Hematopoietic multipotent progenitor cell treated with erythropoietin and hydrocortisone succinate and interleukin-3 and kit ligand, for 8 days (in vitro differentiated cells): ENCODE measurements at places on chromosomes 4 and X.

DNA sequence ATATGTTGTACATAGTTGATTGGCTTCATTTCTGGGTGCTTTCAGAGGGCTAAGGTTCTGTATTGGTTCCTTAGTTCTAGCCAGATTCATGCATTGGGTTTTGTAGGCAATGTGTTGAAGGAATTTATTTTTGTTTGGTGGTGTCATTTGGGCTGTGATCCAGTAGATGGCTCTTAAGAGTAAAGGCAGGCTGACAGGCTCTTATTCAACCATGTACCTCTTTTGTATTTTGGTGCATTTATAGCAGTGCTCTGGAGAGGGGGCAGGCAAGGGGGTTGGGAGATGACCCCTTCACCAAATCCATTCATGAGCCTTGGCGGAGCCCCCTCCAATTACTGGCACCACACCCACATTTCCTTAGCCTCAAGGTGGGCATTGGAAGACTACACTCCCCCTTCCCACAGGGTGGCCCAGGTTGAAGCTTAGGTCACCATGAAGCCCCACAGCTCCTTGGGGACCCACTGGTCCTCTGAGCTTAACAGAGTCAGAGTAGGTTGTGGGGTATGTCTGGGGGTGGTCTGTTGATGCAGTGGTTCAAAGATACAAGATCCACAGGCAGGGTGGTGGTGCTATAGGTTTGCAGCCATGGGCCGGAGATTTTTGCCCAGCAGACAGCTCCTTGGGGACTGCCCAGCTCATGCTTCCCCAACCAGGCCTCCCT lies 143.0 kb upstream of the GNPDA2 start:
- DNase-seq, result no peak

DNA sequence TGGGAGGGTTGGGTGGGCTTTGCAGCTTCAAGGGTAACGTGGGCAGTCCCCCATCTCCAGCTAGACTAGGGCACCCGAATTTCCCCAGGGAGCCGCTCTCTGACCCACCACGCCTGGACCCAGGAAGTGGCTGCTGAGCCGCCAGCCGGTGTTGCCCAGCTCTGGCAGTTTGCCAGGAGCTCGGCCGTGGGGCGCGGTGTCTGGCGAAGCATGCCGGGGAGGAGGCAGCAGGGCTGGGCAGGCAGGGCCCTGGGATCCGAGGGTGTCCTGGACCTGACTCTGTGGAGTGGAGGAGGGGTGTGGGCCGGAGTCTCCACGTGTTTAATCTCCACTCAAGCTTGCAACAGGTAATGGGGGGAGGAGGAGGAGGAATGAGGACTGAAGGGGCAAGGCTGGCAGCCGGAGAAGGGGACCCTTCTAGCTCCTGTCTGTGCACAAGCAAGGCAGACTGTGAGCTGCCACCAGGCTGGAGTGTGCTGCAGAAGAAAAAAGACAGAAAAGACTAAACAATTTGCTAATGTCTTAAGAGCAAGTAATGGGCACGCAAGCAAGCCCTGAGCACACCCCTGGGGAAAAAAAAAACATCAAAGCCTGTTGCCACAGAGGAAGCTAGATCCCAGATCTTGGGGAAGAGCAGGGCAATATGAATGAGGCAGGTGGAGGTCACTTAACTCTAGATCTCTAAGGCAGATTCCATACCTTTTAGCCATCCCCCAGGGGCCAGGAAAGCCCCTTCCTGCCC lies 2.4 kb downstream of the LONRF3 start:
- DNase-seq, result peak; percentile 14

DNA sequence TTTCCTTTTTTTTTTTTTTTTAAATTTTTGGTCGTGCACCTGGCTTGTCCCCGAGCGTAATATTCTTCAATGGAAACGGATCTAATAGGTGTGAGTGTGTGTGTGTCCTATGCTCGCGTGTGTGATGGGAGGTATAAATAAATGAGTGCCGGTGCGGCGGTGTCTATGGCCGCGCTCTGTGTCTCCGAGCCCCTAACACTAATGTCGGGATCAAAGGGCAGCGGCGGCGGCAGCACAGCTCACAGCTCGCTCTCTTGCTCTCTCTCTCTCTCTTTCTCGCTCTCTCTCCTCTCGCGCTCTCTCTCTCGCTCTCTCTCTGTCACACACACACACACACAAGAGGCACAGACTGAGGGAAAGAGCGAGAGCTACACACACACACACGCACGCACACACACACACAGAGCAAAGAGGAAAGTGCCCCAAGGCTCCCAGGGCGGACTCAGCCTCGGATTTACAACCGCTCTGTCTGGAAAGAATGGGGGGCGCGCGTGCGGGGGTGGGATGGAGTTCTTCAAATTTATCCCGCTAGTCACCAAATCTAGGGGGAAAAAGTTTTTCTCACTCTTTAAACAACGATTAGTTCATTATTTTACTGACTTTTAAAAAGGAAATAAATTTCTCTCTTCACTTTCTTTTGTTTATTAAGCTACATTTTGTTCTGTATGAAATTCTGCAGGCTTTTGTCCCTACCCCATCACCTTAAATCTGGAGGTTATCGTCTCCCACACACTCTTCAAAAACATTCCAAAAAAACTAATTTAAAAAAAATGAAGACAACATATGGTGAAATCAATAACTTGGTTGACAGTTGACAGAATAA lies at the start of gene ZNF827:
ZNF827 (minus strand) TSS at position 206 of the 823 bp plus-strand sequence. CDS start 416 bp downstream, outside the sequence.
- peak; percentile 62 for DNase-seq

DNA sequence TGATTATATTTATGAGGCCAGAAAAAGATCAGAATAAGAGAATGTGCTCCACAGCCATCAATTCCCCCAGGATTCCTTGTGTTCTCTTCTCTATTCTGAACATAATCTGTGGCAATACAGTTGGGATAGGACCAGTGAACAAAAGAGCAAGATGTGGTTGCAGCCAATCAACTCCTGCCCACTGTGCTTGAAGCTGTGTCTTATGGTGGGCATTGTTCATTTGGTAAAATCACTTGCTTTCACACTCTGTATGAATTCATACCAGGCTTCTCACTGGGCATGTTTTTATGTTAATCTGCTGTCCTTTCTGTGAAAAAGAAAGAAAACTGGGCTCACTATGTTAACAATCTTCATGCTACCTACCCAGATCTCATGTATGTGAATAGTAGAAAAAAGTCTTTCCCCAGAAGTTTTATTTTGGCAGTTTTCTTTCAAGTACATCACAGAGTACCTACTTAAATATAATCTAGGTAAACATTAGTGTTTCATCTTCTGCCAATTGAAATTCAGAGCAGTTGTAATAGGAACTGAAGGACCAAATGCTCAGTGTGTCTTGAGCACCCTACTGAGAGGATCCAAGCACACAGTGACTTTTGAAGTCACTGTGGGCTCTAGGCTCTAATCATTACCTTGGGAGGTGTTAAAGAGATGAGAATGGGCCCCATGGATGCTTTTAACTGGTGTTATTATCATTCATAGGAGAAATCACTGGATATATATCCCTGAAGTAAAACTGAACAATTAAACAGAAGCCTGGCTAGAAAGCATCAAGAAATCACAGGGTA lies 429.2 kb upstream of the TRAM1L1 start:
- no peak for DNase-seq

DNA sequence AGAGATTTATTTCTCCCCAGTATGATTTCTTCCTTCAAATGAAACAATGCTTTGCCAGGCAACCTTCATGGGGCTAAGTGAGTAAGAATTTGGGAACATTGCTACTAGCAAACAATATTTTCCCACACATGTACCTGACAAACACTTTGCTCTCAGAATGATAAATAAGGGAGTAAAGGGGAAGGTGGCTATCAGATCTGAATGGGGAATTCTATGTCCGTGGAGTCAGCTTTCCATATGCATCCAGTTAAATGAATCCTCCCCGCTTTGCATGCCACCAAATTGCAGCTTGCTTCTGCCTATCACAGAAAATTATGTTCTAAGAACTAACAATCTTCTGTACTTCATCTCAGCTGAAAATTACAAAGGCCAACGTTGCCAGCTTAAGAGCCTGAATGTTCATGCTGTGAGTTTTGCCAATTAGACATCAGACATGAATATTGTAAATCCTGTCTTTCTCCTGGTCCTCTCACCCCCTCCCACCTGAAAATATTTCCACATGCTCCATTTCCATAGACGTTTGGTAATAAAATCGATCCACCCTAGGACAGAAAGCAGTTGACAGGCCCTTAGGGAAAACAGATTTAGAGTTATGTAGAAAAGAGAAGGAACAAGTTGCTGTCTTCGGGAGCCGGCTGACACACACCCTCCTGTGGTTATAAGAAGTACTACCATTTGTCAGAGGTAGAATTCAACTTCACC lies 6.3 kb downstream of the MEPE start:
- DNase-seq, result peak; percentile 28

GRCh38 chr4:1842993-1843448 lies 12.9 kb downstream of the LETM1 start:
- no peak for DNase-seq

- DNase-seq, result no peak
Measured at GRCh38 chr4:89582756-89583505, 254.0 kb downstream of the SNCA start.

GRCh38 chr4:80678413-80678812 lies 342.9 kb downstream of the CFAP299 start:
- no peak for DNase-seq

DNA sequence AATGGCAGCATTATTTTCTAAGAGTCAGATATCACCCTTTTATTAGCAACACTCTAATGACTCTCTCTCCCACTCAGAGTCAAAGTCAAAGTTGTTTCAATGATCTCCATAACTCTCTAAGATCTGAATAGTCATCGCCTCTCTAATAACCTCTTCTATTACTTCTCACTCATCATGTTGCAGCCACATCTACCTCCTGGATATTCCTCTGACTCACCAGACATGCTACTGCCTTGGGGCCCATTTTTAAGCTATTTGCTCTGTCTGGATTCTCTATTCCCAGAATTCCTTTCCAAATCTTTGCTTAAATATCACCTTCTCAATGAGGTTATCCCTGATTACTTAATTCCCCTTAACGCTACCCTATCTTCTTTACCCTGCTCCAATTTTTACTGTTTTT lies 391.8 kb upstream of the MAGEB16 start:
- no peak for DNase-seq

DNA sequence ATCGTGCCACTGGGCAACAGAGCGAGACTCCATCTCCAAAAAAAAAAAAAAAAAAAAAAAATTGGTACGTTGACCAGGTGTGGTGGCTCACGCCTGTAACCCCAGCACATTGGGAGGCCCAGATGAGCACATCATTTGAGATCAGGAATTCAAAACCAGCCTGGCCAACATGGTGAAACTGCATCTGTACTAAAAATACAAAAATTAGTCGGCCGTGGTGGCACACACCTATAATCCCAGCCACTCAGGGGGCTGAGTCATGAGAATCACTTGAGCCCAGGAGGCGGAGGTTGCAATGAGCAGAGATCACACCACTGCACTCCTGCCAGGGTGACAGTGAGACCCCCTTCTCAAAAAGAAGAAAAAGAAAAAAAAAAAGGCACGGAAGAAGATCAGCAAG lies 24.5 kb downstream of the RBMX start:
- DNase-seq, result no peak

GRCh38 chr4:155005395-155006090 lies 202.9 kb upstream of the NPY2R start:
- DNase-seq, result no peak

DNA sequence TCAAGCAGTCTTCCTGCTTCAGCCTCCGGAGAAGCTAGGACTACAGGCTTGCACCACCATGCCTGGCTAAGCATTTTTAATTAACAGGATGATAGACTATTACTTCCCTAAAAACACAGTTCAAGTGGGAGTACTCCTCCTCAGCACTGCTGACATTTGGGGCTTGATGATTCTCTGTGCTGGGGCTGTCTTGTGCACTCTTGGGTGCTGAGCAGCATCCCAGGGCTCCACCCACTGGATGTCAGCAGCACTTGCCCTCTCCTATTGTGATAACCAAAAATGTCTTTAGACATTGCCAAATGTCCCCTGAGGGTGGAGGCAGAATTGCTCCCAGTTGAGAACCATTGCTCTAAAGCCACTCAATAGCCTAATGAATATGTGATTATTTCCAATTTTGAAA lies 60.4 kb downstream of the CLCN4 start:
- DNase-seq, result peak; percentile 46

DNA sequence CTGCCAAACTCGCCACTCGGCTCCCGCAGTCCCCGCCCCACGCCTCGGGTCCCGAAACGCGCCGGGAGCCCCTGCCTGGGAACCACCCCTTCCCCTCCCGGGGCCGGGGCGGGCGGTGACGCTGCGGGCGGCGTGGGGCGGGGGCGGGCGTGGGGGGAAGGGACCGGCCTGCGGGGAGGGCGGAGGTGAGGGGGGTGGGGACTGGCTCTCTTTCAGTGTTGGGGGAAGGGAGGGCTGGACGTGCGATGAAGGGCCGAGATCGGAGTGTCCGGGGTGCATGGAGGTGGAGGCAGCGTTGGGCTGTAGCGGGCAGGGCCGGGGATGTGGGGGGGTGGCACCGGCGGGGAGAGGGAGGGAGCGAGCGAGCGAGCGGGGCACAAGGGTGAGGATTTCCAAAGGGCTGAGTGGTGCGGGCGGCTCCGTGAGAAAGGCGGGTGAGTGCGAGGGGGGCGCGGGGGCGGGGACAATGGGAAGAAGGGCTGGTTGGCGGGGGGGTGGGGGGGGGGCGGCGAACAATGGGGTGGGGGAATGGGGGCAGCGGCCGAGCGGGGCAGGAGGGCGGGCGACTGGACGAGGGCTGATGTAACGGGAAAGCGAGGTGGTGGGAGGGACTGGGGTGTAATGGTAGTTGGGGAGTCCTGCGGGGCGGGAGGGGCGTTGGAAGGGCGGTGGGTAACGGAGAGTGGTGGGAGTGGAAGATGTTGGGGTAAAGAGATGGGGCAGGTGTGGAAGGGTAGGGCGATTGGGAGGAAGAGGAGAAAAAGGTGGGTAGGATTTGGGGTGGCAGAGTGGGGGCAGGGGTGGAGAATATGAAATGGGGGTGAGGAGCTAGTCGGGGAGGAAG lies 578 bp downstream of the DCUN1D4 start:
- peak; percentile 53 for DNase-seq

DNA sequence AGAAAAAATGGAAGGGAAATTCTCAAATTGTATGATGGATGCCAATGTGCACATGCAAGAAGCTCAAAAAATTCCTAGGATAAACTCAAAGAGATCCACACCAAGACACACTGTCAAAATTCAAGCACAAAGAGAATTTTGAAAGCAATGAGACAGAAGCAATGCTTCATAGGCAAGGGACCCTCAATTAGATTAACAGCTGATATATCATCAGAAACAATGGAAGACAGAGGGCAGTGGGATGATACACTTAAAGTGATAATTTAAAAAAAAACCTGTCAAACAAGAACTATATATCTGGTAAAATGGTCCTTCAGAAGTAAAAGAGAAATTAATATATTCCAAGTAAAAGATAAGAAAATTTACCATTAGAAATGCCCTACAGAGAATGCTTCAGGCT lies 306.3 kb upstream of the PCDH7 start:
- DNase-seq, result no peak

GRCh38 chr4:6873291-6873690 lies 36.3 kb upstream of the TBC1D14 start:
- peak; percentile 49 for DNase-seq

- DNase-seq, result no peak
Measured at GRCh38 chr4:147560625-147561024, 56.6 kb upstream of the TMEM184C start.

GRCh38 chr4:94757192-94758140 lies at the start of gene BMPR1B:
Gene BMPR1B (plus strand): TSS chr4:94757955. CDS start chr4:95104425, 346,470 bp downstream.
- DNase-seq, result no peak

- DNase-seq, result no peak
Measured at GRCh38 chr4:177177541-177178081, 132.1 kb upstream of the NEIL3 start.

GRCh38 chrX:37684973-37685372 lies 618 bp upstream of the XK start:
- no peak for DNase-seq

- DNase-seq, result no peak
Measured at GRCh38 chrX:134512566-134512965, 52.6 kb downstream of the HPRT1 start.

- no peak for DNase-seq
Measured at GRCh38 chrX:111411983-111412382, at the start of gene DCX. Gene DCX (minus strand): TSS chrX:111412192. CDS start chrX:111410398, 1,794 bp downstream.
